Trophoblast cell (in vitro differentiated cells and primary cell): ENCODE measurements at places on chromosomes 4 and X.

DNA sequence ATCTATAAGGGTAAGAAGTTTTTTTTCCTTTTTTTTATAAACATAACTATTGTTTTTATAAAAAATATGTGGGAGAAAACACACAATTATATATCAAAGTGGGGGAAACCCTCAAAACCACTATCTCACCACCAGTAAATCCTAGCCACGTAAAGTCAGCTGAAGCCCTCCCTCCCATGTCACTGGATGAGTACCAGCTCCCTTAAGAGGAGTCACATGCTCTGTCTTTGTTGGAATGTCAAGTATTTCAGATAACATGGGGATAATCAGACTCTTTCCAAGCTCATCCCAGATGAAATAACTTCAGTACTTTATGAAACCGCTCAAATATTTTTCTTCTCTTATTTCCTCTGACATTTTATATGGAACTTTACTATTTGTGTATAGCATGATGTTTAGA lies 2.4 kb downstream of the MYOZ2 start:
- no peak for DNase-seq

DNA sequence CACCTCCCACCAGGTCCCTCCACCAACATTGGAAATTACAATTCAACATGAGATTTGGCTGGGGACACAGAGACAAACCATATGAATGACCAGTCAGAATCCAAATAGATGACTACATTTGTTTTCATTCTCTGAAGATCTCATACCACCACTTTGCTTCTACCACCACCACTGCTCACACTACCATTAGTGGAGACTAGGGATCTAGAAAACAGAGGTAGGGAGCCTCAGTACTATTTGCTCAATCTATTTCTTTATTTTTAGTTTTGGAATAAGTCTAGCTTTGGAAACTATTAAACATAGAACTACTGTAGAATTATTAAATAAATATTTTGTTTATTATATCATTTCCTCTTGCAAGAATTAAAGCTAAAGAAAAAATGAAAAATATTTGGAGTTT lies 727.9 kb downstream of the CCSER1 start:
- no peak for DNase-seq

GRCh38 chrX:70527053-70527452 lies 82.4 kb downstream of the DLG3 start:
- DNase-seq = no peak

DNA sequence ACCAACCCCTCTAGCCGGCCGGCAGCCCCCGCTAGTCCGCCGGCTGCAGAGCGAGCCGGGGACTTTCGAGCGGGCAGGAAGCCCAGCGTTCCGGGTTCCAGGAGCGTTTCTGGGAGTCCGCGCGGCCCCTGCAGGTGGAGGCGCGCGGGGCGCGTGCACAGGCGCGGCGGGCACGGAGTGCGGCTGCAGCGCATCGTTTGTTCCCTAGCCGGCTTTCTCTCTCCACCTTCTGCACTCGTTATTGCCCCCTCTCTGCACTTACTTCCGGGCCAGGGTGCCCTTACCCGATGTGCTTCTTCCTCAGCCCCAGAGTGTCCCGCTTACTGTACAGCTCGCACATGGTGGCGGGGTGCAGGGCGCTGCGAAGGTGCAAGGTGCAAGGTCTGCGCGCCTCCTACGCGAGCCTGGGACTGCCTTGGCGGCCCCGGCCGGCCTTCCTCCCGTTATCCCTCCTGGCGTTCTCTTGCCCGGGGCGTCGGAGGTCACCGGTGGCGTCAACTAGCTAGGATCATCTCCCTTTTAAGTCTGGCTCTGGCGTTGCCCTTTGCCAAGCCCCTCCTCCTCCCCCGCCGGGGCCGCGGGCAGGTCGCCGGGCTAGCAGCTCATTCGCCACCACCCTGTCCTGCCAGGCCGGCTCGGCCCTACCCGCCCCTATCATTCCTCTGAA lies at the start of gene ETNPPL:
TSS of gene ETNPPL (minus strand) at position 495 of the 667 bp plus-strand sequence. CDS start at position 340, 155 bp downstream.
- DNase-seq = peak; percentile 34

- no peak for DNase-seq
These were observed 26.5 kb downstream of the MSL3 start for GRCh38 chrX:11784543-11784942.

GRCh38 chr4:186700746-186701145 lies 22.9 kb downstream of the FAT1 start:
- DNase-seq = peak; percentile 14

GRCh38 chr4:107977966-107978705 lies 11.6 kb upstream of the HADH start:
- DNase-seq = no peak

- no peak for DNase-seq
These were observed 80.5 kb downstream of the TSPAN5 start for GRCh38 chr4:98577956-98578355.

DNA sequence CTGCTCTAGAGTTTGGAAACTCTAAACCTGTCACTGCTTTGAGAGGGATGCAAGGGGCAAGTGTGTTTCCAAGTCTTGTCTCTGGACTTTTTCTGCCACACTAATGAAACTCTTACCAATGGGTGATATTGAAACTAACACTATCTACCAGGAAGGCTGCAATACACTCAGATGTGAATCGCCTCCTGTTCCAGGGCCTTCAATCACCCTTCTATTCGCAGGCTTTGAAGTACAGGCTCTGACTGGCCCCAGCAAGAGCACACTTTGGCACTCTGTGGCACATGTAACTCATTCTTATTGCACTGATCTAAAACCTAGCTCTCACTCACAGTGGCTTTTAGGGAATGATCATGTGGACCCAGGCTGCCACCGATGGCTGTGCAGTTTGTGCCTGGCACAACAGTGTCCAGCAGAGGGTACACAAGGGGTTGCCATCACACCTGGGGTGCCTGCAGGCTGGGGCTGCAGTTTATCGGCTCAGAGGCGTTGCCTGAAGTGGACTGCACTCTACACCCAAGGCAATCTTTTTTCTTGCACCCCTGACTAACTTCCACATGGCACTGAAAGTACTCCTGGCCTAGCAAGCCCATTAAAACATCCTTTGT lies 210.8 kb downstream of the MGST2 start:
- DNase-seq = no peak

DNA sequence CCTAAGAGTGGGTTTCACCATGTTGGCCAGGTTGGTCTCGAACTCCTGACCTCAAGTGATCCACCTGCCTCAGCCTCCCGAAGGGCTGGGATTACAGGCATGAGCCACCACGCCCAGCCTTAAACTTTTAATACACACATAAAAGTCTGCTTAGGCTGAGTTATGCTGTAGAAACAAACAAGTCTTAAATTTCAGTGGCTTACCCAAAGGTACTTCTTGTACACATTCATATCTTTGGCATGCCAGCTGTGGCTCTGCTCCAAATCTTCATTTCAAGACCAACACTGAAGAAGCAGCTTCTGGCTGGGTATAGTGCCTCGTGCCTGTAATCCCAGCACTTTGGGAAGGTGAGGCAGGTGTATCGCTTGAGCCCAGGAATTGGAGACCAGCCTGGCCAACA lies 80.3 kb downstream of the PPEF2 start:
- DNase-seq = no peak

DNA sequence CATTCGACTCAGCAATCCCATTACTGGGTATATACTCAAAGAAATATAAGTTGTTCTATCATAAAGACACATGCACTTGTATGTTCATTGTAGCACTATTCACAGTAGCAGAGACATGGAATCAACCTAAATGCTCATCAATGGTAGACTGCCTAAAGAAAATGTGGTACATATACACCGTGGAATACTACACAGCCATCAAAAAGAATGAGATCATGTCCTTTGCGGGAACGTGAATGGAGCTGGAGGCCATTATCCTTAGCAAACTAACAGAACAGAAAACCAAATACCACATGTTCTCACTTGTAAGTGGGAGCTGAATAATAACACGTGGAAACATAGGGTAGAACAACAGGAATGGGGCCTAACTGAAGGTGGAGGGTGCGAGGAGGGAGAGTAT lies 44.9 kb downstream of the TMEM131L start:
- DNase-seq = no peak

DNA sequence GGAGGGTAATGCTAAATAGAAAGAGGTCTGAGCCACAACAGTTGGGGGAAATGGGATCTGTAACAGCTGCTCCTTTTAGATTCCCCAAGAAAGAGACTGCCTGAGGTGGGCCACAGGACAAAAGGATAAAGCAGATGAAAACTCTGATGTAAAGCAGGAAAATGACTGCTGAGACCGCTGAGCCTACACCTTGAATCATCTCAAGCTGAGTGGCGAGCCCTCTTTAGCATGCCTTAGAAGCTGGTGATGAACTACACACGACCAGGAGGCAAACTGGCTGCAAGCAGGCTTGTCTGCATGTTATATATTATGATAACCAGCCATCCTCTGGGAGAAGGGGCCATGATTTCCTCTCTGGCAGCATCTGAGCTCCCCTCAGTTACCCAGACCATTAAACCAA lies 88.4 kb downstream of the TTC29 start:
- DNase-seq = no peak

GRCh38 chrX:323721-324628 lies 5.4 kb upstream of the GTPBP6 start:
- DNase-seq = peak; percentile 73

GRCh38 chrX:22193851-22194659 lies 78.7 kb upstream of the CBLL2 start:
- DNase-seq = no peak

- no peak for DNase-seq
These were observed 492.1 kb upstream of the SMIM31 start for GRCh38 chr4:164261831-164262230.

DNA sequence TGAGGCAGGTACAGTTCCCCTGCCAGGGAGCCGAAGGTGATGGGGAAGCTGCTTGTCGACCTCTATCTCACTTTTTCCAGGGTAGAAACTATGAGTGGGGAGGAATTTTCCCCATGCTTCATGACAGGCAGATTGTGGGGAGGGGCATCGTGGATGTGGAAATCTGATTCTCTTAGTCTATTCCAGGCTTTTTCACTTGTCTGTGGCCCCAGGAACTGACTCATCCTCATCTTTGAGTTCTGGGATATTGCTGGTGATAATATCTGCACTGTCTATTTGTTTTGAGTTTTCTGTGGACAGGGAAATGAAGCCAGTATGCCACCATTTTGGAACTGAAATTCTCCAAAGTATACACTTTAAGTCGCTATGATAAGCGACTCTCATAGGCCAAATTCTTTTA lies 7.6 kb upstream of the TLR2 start:
- DNase-seq = no peak

- peak; percentile 67 for DNase-seq
These were observed 449 bp downstream of the FBXL5 start for GRCh38 chr4:15654593-15655222.

- no peak for DNase-seq
These were observed 9.0 kb upstream of the CHIC2 start for GRCh38 chr4:54073271-54073880.

GRCh38 chrX:70301716-70302115 lies 11.8 kb downstream of the KIF4A start:
- DNase-seq = no peak

DNA sequence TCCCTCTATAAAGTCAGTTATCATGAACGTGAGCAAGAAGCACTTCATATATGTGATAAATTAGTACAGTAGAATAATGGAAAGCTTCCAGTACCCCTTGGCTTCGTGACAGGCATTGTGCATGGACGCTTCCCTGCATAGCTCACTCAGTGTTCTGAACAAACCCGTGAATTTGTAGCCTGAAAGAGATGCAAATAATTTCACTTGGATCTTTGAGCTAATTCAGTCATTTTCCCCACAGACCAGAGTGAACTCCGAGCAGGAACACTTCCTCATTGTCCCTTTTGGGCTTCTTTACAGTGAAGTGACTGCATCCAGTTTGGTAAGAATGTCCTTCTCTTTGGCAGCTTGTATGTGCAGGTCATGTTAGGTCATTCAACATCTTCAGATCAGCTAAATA lies 50.1 kb downstream of the ADD1 start:
- no peak for DNase-seq

GRCh38 chrX:39309018-39309635 lies 507.9 kb downstream of the MID1IP1 start:
- no peak for DNase-seq

- no peak for DNase-seq
These were observed 10.9 kb upstream of the PPP2R3B start for GRCh38 chrX:397575-397974.

GRCh38 chr4:158835226-158836001 lies 66.6 kb downstream of the FNIP2 start:
- peak; percentile 46 for DNase-seq

DNA sequence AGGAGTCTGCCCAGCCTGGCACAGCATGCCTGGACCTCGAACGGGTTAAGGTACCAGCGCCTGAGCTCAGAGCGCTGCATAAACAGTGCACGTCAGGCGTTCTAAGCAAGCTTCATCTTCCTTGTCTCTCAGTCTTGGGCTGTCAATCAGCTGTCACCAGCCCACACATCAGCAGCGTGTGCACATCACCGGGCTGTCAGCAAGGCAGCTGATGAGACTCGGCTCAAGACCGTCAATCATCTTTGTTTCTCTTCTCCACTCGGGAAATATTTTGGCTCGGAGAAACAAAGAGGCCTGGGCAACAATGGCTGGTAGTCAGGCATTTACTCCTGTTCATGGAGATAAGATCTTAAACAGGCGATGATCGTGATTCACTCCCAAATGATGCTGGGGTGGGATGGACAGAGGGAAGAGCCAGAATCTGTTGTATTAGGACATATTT lies 141.3 kb downstream of the LDB2 start:
- peak; percentile 69 for DNase-seq

DNA sequence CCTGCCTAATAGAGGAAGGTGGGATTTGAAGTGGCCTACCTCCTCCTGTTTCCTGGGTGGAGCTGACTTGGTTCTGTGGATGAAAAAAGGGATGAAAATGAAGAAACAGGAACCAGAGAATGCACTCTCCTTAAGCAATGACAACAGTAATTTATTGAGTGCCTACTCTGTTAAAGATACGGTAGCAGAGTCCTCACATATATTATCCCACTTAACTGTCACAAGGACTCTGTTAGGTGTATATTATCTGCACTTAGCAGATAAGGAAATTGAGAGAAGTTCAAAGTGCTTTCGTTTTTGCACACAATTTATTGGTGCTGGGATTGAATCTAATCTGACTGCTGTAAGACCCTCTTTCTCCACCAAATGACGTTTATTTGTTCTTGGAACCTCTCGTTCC lies 301.2 kb downstream of the PACRGL start:
- DNase-seq = no peak

DNA sequence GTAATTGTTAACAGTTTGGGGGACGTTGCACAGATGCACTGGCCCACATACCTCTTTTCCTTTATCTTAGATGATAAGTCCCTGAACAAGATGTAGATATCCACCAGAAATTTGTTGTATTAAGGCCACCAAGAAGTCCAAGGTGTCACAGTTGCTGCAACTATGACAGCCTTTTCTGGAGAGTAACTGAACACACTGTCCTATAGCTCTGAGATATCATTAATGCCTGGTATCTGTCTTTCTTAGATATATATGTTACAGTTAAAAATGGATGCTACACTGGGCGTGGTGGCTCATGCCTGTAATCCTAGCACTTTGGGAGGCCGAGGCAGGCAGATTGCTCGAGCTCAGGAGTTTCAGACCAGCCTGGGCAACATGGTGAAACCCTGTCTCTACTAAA lies 77.8 kb upstream of the PRDX4 start:
- no peak for DNase-seq

GRCh38 chr4:52991472-52991871 lies 129.4 kb downstream of the RASL11B start:
- DNase-seq = no peak

- DNase-seq = no peak
These were observed 42.7 kb upstream of the PHEX start for GRCh38 chrX:21989384-21989783.

GRCh38 chr4:44194365-44194764 lies 254.2 kb downstream of the KCTD8 start:
- no peak for DNase-seq

- peak; percentile 57 for DNase-seq
These were observed 39.6 kb upstream of the SLC7A3 start for GRCh38 chrX:70970482-70970995.
